Non-pigmented ciliary epithelial cell (primary cell): ENCODE measurements at places on chromosomes 13 and 19.
A peak's percentile ranks its signal among the peaks of the same experiment; 100 is the strongest.

DNA sequence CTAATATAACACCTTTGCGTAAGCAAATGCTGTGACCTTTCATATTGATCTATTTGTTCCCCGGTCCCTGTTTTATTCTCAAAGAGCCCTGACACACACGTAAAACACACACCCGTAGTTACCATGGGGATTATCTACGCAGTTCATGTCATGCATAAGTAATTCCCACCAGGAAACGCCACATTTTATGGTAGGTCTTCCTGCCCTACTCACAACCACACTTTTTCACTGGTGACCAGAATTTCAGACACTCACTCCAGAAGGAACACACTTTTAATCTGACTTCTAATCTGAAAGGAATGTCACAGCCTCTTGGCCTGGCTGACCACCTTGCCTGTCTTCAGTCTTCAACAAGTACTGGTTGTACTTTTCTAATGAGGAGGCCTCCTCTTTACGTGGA is 46.8 kb downstream of the SLC7A1 start:
- DNase-seq, result peak; percentile 77

GRCh38 chr19:46571495-46571894 is 29.6 kb upstream of the CALM3 start:
- no peak for DNase-seq

GRCh38 chr13:102597029-102597961 is 509 bp downstream of the TPP2 start:
- no peak for DNase-seq

GRCh38 chr19:56670401-56670960 is 1.1 kb downstream of the ZNF835 start:
- DNase-seq, result no peak

- no peak for DNase-seq
These were observed 406.2 kb downstream of the EFNB2 start for GRCh38 chr13:106129273-106129672.

DNA sequence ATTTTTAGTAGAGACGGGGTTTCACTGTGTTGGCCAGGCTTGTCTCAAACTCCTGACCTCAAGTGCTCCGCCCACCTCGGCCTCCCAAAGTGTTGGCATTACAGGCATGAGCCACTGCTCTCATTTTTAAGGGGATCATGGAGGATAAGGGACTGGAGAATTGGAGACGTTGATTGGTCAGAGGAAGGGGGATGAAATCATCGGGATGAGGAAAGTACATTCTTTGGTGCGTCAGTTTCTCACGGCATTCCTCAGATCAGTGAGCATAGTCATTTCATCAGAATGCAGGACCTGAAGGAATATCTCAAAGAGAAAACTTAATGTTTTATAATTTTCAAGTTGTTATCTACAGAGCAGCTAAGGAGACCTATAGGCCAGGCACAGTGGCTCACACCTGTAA is 14.0 kb downstream of the ZNF114 start:
- DNase-seq, result peak; percentile 96

- no peak for DNase-seq
These were observed 110.3 kb upstream of the DIAPH3 start for GRCh38 chr13:60273971-60274527.

GRCh38 chr13:99263126-99263785 is 5.1 kb upstream of the GPR18 start:
- DNase-seq, result no peak

DNA sequence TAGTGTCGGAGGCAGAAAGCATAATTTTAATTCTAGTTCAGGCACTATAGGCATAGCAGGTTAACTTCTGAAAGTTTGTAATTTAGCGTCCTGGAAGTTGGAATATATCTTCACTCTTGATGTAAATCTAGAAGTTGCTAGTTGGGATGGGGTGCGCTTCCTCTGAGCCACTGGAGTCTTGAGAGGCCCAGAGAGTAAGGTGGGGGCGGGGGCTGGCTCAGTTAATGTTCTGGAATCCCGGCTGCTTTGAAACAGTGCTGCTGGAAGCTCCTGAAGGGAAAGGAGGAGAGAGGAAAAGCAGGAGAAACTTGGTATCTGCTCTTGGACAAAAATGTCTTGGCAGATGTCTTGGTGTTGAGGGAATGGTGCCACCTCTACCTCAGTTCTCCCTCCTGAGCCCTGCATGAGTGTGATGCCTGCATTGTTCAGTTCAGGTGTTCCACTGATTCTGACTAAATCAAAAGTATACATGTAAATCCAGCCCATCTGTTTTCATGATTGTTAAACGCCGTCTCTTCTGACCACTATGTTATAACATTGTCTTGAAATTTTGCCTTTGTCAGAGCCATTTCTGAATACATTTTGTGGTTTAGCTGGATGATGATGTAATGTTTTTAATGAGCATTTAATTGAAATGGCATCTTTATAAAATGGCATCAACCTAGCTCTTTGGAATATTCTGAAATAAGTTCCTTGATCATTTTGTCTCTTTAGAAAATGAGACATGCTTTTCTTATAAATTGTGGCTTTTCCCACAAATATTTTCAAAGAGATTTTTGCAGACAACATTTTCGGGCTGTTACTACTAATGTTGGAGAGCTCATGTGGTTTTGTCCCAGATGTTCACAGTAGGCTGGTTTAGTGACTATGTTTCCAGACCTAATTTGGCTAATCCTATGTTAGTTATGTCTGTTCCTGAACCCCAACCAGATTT is 202.7 kb downstream of the SHISA2 start:
- DNase-seq, result no peak

DNA sequence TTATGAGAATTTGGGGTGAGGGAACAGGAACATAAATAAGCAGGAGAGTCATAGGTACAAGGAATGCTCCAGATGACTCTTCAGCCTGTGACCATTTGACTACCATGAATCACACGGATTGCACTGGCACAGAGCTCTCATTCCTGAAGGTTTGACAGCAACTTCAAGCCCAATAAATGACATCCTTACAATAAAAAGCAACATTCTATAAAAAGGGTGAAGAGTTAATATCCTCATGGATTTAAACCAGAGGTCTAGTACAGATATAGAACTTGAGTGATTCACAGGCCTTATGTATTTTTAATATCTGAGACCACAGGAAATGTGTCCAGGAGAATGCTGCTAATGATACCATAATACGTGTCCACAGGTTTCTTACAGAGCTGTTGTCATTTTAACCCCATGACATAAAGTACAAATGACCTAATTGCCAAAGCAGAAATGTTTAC is 158.1 kb downstream of the IRS2 start:
- DNase-seq, result peak; percentile 56

DNA sequence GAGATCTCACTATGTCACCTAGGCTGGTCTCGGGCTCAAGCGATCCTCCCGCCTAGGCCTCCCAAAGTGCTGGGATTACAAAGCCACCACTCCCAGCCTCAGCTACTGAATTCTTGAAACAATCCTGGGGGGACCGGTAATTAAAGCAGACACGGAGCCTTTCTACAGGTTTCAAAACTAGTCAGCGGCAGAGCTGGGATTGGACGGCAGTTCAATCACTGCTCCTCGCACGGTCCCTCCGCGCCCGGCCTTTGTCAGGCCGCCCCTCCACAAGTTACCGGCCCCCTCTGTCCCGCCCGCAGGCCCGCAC is 229 bp downstream of the BORCS8 start:
- DNase-seq, result no peak

GRCh38 chr19:4829001-4829712 is 2.4 kb downstream of the TICAM1 start:
- no peak for DNase-seq

- no peak for DNase-seq
These were observed 130.7 kb downstream of the STK24 start for GRCh38 chr13:98446234-98446621.

DNA sequence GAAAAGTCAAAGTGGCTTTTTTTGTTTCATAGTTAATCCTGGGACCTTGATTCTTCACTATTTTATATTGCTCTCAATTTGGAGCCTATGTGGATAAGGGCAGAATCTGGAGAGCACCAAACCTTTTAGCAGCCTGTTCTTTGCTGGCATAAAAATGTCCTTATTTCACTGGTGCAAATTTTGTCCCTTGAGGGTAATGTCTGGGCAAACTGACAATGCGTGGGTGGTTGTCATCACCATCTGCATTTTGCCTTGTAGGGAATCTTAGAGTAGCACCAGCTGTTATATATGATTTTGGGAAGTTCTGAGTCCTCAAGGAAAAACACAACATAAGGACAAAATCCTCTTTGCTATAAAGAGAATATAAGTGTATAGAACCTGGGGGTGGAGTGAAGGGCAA is 336.9 kb upstream of the HTR2A start:
- DNase-seq, result no peak

GRCh38 chr19:16593181-16593580 is 21.0 kb upstream of the SLC35E1 start:
- no peak for DNase-seq

- DNase-seq, result no peak
These were observed 301.9 kb downstream of the ATP8A2 start for GRCh38 chr13:25673711-25674110.

GRCh38 chr13:48448285-48448958 is 35.5 kb upstream of the LPAR6 start:
- no peak for DNase-seq

DNA sequence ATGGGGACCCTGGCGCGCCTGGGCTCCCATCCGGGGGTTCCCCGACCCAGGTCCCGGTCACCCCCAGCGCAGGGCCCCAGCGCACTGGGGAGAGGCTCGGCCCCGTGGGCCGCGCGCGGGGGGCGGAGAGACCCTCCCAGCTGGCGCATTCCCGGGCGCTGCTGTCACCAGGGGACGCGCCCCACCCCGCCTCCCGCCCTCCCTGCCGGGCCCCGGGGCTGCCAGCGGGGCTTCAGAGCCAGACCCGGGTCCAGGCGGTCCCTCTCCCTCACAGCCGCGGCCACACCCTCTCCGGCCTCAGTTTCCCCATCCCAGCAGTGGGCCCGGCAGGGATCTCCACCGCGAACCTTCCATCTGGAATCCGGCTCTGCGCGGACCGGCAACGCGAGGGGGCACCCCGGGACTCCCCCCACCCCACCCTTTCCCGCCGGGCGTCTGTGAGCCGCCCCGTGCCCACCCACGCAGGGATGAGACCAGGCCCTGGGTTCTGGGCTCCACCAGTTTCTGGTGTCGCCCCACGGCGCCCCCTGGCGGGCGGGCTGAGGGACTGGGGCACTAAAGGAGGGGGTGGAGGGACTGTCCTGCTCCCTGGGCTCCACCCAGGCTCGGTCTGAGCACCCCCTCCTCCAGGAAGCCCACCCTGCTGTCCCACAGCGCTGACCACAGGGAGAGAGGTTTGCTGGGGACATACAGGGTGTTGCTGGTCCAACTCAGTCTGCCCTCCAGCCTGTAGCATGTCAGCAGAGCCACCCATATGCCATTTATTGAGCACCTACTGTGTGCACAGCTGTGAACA is 878 bp upstream of the ADAMTSL5 start:
- DNase-seq, result peak; percentile 4

DNA sequence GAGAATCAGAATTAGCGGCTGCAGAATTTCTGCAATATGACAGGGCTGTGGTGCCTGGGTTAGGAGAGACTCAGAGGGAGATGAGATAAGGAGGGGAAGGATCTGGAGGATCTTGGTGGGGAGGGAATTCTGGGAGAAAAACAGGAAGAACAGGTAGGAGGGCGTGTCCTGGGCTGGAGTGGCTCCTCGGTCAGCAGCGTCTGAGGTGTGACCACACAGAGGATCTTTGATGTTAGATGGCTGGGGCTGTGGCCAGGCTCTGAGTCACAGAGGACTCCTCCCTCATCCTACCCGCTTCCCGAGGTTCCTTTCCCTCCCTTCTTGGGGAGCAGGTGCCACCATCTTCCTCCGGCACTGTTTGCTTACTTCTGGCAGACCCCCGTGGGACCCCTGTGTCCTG is 6.4 kb upstream of the KLK6 start:
- DNase-seq, result no peak

- no peak for DNase-seq
These were observed 94.2 kb downstream of the FRY start for GRCh38 chr13:32125751-32126150.

GRCh38 chr19:16342002-16342715 is 17.5 kb downstream of the KLF2 start:
- DNase-seq, result no peak

GRCh38 chr19:4093643-4094175 is 27.0 kb upstream of the ZBTB7A start:
- no peak for DNase-seq

GRCh38 chr19:13597640-13598039 is 91.4 kb upstream of the CACNA1A start:
- peak; percentile 35 for DNase-seq

DNA sequence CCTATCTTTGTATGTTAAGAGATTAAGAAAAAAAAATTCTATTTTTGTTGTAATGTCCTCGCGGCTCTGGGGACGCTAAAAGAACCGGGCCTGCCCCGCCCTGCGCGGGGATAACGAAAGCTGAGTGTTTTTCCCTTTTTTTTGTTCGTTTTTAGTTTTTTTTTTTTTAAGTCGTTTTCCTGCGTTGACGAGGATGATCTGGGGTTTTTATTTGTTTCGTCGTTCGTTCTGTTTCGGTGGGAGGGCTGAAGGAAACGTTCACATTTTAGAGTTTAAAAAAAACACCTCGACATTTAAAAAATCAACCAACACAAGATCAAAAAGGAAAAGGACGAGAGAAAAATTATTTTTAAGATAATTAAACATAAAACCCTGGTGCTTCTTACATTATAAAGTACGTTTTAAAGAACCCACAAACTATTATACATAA is 5.6 kb downstream of the LYL1 start:
- no peak for DNase-seq

- DNase-seq, result no peak
These were observed 7.1 kb downstream of the CD37 start for GRCh38 chr19:49342291-49342721.

GRCh38 chr13:112627161-112627560 is 39.2 kb upstream of the TUBGCP3 start:
- DNase-seq, result no peak

- no peak for DNase-seq
These were observed 184.7 kb downstream of the COG6 start for GRCh38 chr13:39840201-39840600.

GRCh38 chr13:94483970-94484369 is 4.5 kb upstream of the DCT start:
- no peak for DNase-seq

DNA sequence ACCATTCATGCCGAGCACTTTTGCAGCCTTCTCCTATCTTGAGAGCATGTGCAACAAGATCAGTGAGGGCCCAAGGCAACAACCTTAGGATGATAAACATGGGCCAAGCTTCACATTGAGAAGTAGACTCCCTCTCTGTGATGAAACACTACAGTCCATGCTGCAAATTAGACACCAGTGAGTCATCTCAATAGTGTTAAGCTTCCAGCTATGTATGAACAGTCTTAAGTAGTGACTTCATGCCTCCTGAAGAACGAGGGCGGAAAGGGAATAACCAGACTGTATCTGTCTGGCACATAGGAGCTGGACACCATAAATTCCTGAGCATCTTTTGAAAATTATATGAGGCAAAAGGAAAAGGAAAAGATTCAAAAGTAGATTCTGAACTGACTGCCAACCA is 309.9 kb upstream of the SLITRK1 start:
- peak; percentile 95 for DNase-seq

DNA sequence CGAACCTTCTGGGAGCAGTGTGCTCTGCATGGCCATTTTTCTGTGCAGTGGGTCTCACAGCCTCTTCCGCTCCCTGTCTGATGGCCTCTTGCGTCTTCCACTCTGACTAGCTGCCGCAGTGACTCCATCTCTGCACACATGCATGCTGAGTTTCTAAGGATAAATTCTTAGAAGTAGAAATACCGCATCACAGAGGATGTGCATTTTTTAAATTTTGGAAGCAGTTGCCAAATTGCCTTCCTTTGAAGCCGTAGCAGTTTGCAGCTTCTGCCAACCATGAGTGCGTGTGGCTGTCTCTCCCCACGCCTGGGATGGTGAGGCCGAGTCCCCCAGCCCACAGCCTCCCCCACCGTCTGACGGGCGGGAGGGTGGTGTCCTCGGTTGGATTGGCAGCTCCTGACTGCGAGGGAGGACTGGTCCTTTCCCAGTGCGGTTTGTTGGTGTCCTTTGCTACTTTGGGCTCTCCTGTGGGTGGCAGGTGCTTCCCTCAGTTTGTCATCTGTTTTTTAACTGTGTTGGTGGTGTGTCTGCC is 9.8 kb downstream of the FZR1 start:
- no peak for DNase-seq
